ENCODE measurements at places on chromosomes 13 and 19. TPM values are rescaled to one million over a fixed set of nuclear protein-coding genes. Genes with fewer than 3 reads are reported as not detected.

URAD gene
- polyA plus RNA-seq: not detected

CERS1 gene
- 4.5 TPM for polyA plus RNA-seq

OR7C1 gene
- 0.23 TPM for polyA plus RNA-seq

PEPD gene
- polyA plus RNA-seq: 123 TPM

ZFP82 gene
- polyA plus RNA-seq: 16.9 TPM

FUT6 gene
- polyA plus RNA-seq: 13.4 TPM

DNA sequence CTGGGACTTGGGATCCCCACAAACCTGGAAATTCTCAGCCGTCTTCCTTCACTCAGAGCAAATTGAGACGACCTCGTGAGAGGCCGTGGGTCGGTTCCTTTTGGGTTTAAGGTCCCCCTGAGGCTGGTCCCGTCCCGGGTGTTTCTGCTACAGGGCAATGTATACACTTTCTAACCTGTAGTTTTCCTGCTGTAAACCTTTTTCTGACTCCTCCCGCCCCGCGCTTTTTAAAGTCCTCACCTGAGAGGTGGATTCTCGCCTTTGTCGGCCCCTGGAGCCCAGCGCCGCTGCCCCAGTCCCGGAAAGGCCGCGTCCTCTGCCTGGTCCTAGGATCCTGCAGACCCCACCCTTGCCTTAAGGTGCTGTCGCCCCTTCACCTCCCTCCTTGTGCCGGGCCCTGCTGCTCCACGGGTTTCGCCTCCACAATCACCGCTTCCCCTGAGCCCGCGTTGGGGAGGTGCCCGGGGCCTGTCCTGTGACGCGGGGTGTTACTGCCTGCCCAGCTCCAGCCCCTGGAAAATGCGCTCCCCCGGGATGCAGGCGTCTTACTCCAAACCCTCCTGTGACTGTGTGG, 391 bp downstream of the ZNF761 start:
- DNase-seq: no peak

DNA sequence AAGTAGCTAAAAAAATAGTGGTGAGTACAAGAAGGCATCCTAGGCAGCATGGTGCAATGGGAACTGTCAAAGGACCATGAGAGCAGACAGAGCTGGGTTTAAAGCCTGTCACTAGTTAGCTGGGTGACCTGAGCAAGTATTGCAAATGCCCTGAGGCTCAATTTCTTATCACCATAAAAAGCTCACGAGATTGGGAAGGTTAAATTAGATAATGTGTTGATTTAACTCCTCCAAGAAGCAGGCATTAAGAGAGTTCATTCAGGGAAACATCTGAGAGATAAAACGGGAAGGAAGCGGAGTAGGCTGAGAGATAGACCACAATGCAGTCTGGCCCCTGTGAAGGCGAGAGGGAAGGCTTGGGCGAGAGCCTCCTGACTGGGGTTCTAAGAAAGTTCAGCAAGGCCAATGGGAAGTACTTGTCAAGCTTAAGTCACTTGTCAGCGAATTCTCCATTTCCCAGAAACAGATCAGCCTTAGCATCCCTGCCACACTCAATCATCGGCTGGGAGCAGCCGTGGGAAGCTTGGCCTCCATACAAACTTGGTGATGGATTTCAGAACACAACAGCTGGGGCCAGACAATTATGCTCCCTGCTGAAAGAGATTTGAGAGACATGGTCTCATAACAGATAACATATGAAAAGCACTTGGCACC, 105.5 kb downstream of the POU4F1 start:
- DNase-seq: no peak

DNA sequence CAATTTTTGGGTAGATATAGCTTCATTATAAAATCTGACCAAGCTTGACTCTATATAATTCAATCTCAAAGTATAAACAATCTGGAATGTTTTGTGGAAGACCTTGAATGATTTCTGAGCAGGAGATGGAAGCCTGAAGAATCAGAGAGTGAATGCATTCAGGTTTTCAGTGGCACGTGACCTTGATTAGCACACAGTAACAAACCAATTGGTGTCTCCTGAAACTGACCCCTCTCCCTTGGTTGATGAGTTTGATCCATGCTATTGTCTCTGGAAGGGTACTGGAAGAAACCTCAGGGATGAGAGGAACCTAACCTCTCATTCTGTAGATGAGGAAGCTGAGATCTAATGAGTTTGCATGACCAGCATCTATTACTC, 39.6 kb downstream of the PCDH8 start:
- DNase-seq: no peak

GRCh38 chr19:19460258-19460731, 54.8 kb downstream of the GATAD2A start:
- DNase-seq: no peak

DNA sequence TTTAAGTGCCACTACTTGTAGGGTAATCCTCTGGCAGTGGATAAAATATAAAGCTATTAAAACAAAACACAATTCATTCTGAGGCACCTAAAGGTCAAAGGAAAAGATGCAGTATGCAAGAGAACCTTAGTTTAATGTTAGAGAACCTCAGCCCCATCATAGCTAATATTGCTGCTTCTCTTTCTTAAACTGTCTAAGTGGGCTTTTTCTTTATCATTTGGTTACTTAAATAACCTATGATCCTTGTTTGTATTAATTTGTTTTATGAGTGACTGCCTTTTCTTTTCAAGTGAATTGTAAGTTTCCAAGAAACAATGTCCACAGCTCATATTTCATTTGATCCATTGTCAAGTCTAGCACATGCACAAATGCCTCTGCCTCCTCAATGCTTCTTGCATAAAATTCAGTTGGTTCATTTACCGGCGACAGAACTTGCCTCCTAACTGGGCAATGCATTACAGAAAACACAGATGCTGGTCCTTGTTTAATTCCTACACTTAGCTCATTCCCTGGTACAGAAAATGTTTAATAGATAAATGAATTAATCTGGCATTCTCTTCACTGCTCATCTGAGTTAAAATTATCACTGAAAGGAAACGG, 1049.8 kb downstream of the OLFM4 start:
- no peak for DNase-seq

- peak; percentile 70 for DNase-seq
Observed at GRCh38 chr19:46218160-46218559, 11.4 kb upstream of the IGFL1 start.

DNA sequence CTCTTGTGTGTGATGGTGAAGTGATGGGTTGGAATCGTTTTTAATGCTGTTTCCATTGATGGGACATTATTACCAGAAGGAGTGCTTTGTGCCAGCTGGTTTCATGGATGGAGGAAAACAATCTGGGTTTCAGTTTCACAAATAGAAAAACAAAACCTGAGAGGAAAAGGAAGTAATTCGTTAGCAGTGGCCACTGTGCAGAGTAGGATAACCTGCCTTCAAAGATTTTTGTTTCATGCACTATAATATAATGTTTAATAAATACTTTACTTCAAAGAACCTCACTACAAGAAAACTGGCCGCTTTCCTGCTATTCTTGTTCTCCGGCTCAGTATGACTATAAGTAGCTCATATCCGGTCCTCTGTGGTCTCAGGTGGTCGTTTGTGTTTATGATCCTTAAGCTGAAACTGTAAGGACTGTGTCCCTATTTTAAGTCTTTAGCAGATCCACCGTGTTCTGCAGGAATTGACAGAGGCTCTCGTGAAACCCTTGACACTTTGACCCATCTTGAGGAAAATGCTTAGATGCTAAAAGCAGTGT, 104.7 kb downstream of the GGACT start:
- no peak for DNase-seq

- no peak for DNase-seq
Observed at GRCh38 chr13:26590951-26591350, 33.5 kb downstream of the WASF3 start.

DNA sequence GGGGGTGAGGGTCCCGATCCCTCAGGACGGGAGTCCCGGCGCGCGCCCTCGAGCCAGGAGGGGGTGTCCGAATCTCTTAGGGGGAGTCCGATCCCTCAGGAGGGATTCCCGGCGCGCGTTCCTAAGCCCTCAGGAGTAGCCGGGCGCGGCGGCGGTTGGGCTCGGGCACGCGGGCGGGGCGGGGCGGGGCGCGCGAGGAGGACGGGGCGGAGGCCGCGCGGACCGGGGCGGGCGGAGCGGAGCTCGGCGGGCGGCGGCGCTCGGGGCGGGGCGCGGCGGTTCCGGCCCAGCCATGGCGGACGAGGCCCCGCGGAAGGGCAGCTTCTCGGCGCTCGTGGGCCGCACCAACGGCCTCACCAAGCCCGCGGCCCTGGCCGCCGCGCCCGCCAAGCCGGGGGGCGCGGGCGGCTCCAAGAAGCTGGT, at the start of gene CUL4A:
TSS of gene CUL4A (plus strand) at position 278 of the 423 bp plus-strand sequence. CDS start at position 293, 15 bp downstream.
- DNase-seq: peak; percentile 77

DNA sequence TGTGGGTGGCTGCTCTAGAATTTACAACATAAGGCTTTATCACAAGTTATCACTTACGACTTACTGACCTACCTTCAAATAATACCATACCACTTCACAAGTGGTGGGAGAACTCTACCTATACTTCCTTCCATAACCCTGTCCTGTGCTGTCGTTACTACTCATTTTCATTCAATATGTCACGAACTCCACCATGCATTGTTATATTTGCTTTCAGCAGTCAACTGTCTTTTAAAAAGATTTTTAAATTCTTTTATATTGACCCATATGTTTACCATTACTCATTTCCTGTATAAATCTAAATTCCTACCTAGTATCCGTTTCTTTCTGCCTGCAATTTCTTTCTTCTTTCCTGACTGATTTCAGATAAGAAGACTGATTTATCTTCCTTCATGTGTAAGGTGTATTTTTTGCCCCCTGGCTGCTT, 200.0 kb downstream of the KLF12 start:
- DNase-seq: no peak

DNA sequence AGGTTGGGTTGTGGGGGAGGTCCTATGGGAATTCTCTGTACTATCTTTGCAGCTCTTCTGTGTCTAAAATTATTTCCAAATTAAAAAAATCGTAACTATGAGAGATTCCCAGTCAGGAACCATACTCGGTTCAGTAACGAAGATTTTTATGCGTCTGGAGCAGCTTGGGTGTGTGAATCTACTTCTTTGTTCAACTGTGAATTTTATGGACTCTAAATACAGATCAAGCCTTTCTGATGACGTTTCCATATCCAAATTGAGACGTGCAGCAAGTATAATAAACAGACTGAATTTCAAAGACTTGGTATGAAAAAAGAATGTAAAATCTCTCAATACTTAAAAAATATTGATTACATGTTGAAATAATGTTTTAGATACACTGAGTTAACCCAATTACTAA, 30.9 kb downstream of the MLLT1 start:
- no peak for DNase-seq

DNA sequence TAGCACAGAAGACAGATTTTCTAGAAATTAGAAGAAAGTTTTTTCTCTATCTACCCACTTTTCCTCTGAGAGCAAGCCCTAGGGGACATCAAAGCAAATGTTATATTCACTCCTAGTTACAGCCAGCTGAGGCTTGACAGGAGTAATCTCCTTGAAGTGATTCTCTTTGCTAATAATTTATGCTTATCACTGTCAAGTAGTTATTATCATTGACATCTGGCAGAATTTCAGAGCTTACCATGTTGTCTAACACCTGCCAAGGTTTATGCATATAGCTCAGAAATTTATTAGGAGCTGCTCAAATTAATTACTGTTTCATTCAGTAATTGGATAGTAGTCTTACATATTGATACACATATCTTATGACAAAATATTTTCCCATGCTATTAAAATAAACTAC, 465.9 kb upstream of the ATXN8OS start:
- no peak for DNase-seq

GRCh38 chr13:66774046-66774445, 456.1 kb downstream of the PCDH9 start:
- DNase-seq: no peak

DNA sequence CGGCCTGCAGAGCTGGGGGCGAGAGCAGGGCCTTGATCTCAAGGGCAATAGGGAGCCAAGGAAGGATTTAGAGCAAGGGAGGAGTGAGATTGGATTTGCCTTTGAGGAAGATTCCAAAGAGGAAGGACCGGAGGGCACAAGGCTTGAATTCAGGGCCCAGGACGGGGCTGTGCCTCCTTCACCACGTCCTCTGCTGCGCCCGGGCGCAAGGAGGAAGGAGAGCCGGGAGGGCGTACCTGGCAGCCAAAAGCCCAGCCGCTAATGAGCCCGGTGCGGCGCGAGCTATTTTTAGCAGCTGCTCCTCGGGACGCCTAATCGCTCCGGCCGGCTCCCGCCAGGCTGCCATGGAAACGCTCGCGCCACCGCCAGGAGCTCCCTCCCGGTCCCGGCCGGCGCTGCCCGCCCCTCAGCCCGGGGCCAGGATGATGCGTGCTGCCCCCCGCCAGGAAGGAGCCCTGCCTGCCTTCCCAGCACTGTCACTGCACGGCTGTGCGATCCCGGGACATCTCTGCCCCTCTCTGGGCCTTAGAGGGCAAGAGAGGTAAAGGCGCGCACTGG, 31.3 kb downstream of the TINCR start:
- DNase-seq: peak; percentile 74

DNA sequence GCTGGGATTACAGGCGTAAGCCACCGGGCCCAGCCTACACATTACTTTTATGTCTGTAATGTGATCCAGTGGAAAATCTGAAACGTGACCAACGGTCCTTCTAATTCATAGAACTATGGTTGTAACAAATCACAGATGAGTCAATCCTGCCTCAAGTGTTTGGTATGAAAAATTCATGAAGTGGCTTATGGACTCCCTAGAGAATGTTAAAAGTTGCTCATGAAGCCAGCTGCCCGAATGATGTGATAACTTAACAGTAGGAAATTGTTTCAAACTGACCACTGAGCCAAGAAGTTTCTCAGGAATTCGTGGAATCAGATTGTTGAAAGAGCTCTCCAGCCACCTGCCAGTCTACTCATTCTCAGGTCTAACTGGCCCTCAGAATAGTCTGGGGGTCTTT, 59.4 kb upstream of the FARP1 start:
- DNase-seq: no peak

DNA sequence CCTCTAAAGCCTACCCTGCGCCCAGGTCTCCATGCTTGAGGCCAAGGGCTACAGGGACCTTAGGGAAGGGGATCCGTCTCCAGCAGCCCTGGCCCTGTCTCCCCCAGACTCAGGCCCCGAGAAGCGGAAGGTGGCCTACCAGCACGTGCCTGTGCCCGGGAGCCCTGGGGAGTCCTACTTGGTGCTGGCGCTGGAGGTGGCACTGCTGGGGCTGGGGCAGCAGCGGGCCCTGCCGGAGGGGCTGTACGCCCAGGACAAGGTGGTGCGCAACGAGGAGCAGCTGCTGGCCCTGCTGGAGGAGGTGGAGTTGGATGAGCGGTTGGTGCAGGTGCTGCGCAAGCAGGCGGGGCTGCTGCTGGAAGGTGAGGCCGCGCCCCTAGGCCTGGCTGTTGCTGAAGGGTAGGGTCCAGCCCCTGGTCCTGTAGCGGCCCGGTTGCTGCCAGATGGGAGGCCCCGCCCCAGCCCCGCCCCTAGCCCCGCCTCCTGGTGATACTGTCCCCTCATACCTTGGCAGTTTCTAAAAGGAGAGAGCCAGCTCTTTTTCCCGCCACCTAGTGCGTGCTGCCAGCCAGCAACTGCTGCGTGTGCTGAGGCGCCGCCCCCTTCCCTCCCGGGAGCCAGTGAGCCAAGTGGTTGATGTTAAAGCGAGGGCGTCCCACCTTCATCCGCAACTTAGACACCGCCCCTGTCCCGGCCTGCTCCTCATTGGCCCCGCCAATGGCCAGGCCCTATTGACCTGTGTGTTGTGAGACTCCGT, 22.6 kb downstream of the ZSWIM4 start:
- no peak for DNase-seq

GRCh38 chr13:60990032-60990733, 425.5 kb downstream of the PCDH20 start:
- DNase-seq: no peak
